ENCODE measurements at places on chromosomes 11 and 22. TPM values are rescaled to one million over a fixed set of nuclear protein-coding genes. Genes with fewer than 3 reads are reported as not detected.
A peak's percentile ranks its signal among the peaks of the same experiment; 100 is the strongest.

Gene MOGAT2
- not detected for total RNA-seq

Gene HMBS
- total RNA-seq, result 14.1 TPM

Gene IGSF22
- total RNA-seq, result 0.23 TPM

Gene CD44
- 371 TPM for total RNA-seq

Gene OR5I1
- not detected for total RNA-seq

Gene PHF21B
- total RNA-seq, result not detected

Gene UBQLNL
- 1.2 TPM for total RNA-seq

Gene POU2AF3
- not detected for total RNA-seq

Gene ZNF280B
- 2.0 TPM for total RNA-seq

Gene POU2AF1
- 89.4 TPM for total RNA-seq

Gene TH
- not detected for total RNA-seq

Gene SYT12
- total RNA-seq, result not detected

Gene TMEM225
- total RNA-seq, result not detected

GRCh38 chr22:30420347-30421125 lies 5.0 kb upstream of the MTFP1 start:
- DNase-seq, result no peak

DNA sequence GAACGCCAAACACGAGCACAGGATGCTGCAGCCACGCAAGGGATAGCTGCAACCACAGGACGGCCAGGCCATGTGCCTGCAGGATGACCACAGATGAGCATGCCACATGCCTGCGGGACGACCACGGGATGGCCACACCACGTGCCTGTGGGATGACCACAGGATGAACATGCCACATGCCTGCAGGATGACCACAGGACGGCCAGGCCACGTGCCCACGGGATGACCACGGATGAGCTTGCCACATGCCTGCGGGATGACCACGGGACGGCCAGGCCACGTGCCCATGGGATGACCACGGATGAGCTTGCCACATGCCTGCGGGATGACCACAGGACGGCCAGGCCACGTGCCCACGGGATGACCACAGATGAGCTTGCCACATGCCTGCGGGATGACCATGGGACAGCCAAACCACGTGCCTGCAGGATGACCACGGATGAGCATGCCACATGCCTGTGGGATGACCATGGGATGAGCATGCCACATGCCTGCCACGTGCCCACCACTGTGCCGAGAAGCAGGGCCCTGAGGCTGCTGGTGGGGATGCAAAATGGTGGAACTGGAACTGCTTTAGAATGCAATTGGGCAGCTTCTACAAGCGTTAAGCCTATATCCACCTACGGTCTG lies 12.8 kb upstream of the MOB2 start:
- DNase-seq, result peak; percentile 68

DNA sequence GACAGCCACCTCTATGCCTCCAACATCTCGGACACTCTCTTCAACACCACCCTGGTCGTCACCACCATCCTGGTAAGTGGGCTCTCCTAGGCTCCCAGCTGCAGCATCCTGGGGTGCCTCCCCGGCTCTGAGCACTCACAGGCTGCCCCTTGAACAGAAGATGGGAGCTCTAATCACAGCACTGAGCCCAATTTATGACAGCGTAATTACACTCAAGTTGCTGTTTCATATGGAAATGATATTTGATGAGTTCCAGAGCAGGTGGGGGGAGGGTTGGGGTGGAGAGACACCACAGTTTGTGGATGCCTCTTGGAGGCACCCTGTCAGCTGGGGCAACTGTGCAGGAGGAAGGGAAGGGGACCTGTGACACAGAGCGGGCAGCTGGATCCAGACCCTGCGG lies 125.3 kb upstream of the TBCEL start:
- peak; percentile 47 for DNase-seq

DNA sequence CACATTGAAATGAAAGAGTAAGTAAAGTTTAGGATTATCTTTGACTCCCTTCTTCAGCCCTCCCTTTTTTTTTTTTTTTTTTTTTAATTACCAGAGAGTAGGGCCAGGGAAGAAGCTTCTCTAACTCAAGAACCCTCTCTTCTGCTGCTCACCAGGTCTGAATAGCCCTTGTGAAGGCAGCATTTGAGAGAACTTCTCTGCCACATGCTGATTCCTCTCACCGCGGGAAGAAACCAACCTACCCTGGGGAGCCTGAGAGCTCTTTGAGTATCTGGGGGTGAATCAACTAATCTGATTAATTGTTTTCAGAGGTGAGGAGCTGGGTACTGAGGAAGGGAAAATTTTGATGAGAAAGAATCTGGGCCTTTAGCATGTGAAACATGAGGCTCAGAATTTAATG lies 434.5 kb upstream of the CCDC90B start:
- no peak for DNase-seq

GRCh38 chr11:128689948-128690664 lies 3.8 kb upstream of the FLI1 start:
- DNase-seq, result peak; percentile 75

DNA sequence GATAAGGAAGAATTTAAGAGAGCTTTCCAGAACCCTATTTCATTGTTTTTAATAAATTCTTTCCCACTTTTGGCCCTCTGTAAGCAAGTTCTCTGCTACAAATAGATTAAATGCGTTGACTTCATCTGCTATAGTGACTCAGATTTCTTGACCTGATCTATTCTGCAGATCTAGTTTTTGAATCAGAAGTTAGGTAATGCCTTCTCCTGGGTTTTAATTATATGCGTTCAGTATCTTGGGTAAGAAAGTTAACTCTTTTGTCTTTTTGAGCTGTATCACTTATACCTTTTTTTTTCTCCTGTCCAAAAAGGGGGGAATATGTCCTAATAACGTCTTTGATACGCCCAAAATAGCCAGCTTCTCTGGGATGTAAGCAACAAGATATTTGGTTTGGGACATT lies 2.4 kb upstream of the HEPHL1 start:
- DNase-seq, result no peak

- no peak for DNase-seq
These were observed 236.8 kb downstream of the BUD13 start for GRCh38 chr11:116535994-116536393.

GRCh38 chr22:38474003-38474607 lies 6.2 kb downstream of the KDELR3 start:
- DNase-seq, result no peak

GRCh38 chr22:38477585-38477984 lies 9.7 kb downstream of the KDELR3 start:
- peak; percentile 6 for DNase-seq

- peak; percentile 77 for DNase-seq
These were observed at the start of gene SEZ6L for GRCh38 chr22:26169315-26170111. Gene SEZ6L (plus strand): TSS chr22:26169462. CDS start chr22:26169670, 208 bp downstream.

DNA sequence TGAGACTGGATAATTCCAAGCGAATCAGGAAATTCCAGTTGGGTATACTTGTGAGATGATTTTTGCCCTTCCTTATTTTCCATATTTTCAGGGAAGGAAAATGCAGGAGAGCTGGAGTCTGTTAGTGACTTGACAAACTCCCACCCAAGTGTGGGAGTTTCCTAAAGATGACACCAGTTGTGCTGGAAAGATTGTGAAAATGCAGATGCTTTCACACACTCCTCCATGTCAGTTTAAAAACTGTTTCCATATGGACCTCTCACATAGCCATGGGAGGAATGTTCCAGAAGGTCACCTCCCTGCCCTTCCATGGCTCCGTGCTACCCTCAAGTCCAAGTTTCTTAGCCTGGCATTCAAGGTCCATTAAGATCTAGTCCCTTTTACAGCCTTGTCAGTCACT lies 350.7 kb upstream of the NARS2 start:
- no peak for DNase-seq

GRCh38 chr11:108698844-108699642 lies 34.2 kb downstream of the DDX10 start:
- no peak for DNase-seq

- DNase-seq, result no peak
These were observed 35.1 kb upstream of the PDGFD start for GRCh38 chr11:104199053-104199452.

- DNase-seq, result peak; percentile 45
These were observed 40.5 kb downstream of the DKK3 start for GRCh38 chr11:11967669-11968510.

DNA sequence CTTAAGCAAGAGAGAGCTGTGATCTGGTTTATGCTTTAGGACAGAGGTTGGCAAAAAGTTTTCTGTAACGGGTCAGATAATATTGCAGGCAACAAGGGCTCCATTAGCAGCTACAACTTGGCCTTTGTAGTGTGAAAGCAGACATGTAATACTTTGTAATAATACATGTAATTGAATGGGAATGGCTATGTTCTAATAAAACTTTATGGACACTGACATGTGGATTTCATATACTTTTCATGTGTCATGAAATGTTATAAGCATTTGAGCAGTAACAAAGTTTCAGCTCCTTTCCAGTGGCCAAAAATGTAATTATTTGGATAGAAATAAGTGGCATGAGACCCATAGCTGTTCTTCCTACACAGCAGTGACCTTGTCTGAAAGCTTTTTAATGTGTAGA lies 3.1 kb downstream of the DYNC2H1 start:
- no peak for DNase-seq

- no peak for DNase-seq
These were observed 68.2 kb downstream of the MSANTD4 start for GRCh38 chr11:105953886-105954285.

GRCh38 chr11:9905960-9906791 lies 242.3 kb downstream of the SWAP70 start:
- no peak for DNase-seq

- DNase-seq, result no peak
These were observed 71.8 kb downstream of the TTC28 start for GRCh38 chr22:28607795-28608194.

DNA sequence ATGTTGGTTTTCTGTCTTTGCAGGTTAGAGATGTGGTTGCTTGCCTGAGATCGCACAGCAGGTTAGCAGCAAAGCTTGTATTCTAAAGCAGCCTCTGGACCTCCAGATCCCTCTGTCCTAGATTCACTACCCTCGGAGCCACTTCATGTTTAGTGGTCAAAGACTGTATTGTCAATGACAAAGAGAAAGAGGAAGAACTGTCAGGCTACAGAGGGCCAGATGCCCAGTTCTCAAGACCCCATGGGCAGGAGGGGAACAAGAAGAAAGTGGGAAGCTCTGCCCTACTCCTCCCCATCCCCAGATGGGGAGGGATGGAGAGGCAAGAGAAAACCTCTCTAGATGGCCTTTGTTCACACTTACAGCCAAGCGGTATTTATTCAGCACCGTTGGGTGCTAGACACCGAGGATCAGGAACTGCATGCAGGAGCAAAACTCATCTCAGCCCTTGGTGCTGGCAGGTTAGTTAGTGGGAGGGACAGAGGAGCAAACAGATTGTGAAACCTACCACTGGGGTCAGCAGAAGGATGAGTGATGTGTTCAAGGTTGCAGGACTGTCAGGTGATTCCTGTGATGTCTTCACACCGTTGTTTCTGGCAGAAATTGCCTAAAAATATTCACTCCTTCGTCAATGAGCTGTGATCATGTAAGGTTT lies 38.3 kb upstream of the PTPRJ start:
- no peak for DNase-seq

DNA sequence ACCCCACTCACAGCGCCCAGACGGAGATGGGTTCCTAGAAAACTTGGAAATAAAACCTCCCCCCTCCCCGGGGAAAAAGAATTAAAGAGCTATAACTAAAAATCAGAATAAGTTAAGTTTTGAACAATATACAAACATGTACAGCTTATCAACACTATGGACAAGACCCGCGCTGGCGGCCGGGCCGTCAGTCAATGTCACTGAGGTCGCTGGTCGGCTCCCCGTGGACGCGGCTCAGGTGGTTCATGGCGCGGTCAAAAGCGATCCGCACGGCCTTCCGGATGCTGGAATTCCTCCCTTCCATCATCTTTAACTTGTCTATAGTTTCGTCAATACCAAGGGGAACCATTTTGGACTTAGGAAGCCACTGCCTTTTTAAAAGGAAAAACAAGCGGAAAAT lies 53.6 kb downstream of the BRD1 start:
- no peak for DNase-seq

- DNase-seq, result peak; percentile 90
These were observed 22.0 kb downstream of the RHBDD3 start for GRCh38 chr22:29245626-29246385.

DNA sequence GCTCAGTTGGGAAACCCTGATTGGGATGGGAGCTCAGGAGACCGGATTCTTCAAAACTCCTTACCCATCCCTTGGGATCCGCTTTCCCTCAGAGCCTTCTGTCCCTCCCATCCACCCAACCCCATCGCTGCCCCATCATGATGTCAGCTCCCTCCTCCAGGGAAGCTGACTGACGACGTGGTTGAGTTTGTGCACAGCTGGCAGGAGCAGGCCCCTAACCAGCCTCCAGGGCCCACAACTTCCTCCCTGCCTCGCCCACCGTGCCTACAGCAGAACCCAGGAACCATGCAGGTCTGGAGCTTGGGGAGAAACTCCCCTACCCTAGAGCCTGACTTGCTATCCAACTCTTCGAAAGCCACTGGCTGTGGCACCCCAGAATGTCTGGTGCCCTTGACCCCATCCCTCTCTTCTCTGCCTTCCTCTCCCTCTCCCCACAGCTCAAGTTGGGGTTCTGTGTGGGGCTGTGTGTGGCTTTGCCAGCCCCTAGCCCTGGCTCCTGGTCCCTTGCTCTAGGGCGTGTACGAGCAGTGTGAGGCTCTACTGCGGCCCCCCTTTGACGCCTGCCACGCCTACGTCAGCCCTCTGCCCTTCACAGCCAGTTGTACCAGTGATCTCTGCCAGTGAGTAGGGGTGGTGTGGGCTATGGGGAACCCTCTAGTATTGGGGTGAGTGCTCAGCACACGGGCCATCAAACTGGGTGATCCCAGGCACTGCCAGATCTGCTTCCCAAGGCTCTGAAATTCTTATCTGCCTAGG lies 11.1 kb downstream of the OTOG start:
- no peak for DNase-seq

GRCh38 chr11:46319074-46319453 lies 28.2 kb upstream of the DGKZ start:
- no peak for DNase-seq

DNA sequence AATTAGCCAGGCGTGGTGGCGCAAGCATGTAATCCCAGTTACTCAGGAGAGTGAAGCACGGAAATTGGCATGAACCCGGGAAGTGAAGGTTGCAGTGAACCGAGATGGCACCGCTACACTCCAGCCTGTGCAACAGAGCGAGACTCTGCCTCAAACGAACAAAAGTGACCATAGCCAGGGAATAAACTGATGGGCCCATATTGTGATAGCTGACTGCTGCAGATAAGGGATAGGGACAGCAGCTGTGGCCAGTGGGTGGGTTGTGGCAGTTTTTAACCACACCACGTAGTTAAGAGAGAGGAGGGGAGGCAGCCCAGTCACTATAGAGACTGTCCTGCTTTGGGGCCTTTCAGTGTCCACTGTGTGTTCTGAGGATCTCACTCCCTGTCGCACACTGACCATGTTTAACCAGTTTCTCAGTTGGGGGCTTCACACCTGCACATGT lies 58.9 kb downstream of the PISD start:
- no peak for DNase-seq

- DNase-seq, result no peak
These were observed 96.1 kb downstream of the FDX1 start for GRCh38 chr11:110525883-110526282.

GRCh38 chr22:38927033-38927781 lies 30.2 kb upstream of the APOBEC3A start:
- DNase-seq, result peak; percentile 91

DNA sequence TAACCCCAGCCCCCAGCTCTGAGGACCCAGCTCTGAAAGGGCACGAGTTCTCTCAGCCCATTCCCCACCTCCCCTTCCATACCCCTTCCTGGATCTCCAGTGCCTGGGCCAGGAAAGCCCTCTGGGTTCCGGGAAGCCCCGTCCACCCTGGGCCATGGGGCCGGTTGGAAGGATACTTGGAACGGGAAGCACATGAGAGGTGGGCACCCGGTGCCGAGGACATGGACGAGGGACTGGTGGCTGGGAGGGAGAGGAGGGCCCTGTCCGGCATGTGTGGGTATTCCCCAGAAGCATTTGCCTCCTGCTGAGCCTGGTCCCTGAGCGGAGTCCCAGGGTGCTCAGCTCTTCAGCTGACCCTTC lies 5.2 kb upstream of the HINFP start:
- no peak for DNase-seq
